Common myeloid progenitor, CD34-positive (primary cell): ENCODE measurements at places on chromosomes 2 and 18.

- DNase-seq: no peak
These were observed 49.7 kb upstream of the NFATC1 start for GRCh38 chr18:79345981-79346380.

DNA sequence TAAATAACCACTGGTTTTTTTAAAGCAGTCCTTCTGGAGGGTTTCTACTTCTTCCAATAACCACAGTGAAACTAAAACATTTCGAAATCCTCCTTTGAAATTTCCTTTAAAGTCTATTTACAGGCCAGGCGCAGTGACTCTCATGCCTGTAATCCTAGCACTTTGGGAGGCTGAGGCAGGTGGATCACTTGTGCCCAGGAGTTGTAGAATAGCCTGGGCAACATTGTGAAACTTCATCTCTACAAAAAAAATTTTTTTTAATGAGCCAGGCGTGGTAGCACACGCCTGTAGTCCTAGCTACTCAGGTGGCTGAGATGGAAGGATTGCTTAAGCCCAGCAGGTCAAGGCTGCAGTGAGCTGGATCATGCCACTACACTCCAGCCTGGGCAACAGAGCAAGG is 15.2 kb downstream of the KIDINS220 start:
- no peak for DNase-seq

- DNase-seq: no peak
These were observed 446.4 kb downstream of the THSD7B start for GRCh38 chr2:137211761-137212160.

- peak; percentile 7 for DNase-seq
These were observed at the start of gene UCN for GRCh38 chr2:27308359-27308881. Gene UCN, minus strand, starts transcription at chr2:27308445. Its CDS starts 550 bp downstream, at chr2:27307895.

DNA sequence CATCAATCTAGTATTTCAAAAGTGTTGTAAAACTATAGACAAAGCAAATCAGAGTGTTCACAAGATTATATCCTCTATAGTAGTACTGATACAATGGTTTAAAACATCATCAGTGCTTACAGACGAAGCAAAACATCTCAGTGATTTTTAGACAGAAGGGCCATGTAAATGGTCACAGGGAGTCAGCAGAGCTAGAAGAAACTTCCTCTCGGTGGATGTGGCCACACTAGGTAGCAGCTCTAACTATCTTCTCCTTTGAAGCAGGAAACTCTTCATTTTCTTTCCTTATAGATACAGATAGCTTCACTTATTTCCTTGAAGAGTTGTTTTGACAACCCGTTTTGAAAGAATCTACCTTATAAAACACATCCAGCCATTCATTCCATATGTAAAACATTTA is 80.4 kb upstream of the CD226 start:
- no peak for DNase-seq

GRCh38 chr2:44371445-44371844 is 9.7 kb downstream of the CAMKMT start:
- DNase-seq: no peak

DNA sequence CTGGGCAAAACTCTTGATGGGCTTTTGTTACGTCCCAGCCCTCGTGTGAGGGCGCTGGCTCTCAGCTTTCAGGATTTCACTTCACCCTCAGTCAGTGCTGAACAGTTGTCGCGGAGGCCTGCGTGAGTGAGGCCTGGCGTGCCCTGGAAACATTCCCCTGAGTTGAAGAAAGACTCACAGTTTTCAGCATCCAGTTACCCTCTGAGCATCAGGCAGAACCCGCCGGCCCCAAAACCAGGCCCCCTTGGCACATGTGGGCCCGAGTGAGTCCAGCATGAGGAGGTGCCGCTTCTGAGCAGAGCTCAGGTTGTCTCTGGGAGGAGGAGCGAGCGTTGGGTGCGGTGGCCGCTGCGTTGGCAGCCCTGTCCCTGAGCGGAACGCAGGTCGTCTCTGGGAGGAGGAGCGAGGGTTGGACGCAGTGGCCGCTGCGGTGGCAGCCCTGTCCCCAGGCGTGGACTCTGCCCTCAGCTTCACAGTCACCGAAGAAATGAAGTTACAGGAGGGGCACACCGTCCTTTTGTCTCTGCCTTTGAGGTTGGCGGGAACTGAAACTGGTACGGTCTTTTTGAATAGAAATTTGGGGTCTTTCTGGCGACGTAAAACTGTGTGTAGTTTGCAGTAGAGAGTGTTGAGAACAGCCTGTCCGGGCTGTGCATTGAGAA is at the start of gene NEU4:
Gene NEU4 (plus strand): TSS at position 473 of the 662 bp plus-strand sequence. CDS start 5,292 bp downstream, outside the sequence.
- DNase-seq: no peak

DNA sequence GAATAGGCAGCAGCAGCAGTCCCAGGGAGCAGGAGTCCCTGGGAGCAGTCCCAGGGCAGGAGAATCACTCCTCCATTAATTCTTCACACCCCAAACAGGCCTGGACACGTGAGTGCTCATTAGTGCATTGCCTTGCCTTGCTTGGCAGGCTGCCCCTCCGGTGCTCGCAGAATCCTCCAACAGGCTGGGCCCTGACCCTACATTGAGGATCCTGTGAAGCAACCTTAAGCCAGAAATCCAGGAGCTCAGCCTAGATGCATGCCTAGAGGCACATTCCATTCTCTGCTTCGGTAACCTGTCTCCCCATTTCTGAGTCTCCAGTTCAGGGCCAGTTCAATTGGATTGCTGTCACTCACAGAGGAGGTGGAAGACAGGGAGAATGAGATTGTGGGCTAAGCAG is 97.4 kb upstream of the LRATD1 start:
- no peak for DNase-seq

- peak; percentile 93 for DNase-seq
These were observed 48.6 kb downstream of the DDX1 start for GRCh38 chr2:15640261-15640711.

DNA sequence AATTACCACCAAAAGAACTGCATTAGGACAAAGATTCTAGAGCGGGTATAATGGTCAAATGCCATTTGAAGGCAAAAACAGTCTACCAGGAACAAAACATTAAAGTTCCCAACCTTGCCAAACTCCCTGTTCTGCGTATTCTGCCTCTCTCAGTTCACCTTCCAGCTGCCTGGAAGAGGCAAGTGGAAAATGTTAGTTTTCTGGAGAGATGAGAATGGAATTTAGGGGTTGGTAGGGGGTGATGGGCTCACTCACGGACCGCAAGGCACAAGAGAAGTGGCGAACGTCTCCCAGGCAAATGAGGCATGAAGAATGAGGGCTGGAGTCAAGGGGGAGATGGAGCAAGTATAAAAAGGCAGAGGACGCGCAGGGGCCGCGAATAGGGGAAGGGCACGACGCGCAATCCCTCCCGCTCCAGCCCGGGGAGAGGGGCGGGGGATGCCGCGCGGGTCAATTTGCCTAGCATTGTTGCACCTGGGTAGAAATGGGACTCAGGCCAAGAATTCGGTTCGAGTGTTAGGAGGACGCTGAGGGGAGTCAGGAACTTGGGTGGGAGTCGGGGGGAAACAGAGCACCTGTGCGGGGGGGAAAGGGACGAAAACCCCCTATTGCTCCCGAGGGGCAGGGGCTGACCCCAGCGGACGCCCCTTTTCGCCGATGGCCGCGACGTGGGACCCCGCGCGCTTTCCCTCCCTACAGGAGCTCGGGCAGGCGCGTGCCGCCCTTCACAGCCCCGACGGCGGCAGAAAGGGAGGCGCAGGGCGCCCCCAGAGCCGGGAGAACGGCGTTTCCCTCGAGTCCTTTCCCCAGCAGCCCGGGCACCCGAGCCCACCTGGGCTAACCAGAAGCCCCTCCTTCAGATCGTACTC is 573 bp downstream of the PAIP2B start:
- DNase-seq: peak; percentile 57

DNA sequence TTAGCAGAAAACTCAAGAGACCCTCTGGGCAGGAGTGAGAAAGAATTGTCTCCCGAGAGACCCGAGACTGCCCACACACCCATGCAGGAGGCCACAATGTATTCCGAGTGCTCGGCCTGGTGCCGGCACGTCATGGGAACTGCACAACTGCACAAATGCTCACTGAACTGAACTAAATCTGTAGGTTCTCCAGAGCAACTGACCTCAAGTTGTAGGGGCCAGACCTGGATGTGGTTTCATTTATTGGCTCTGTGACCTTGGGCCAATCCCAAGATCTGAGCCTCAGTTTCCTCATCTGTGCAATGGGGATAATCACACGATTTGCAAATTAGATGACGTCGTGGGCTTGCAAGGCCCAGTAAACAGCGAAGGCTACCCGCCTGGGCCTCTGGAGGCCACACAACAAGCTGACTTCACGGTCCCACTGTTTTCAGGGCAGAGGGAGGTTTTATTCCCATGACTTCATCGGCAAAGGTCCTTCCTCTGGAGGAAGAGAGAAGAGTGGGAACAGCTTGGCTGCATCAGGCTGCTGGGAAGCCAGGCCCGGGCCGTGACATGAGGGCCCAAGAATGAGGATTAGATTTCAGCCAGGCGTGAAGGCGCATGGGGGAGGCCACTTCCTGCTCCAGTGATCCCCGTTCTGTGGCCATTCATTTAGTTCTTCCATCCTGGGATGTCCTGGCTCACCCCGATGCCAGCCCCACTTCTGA is 3.6 kb upstream of the ERFE start:
- DNase-seq: no peak

DNA sequence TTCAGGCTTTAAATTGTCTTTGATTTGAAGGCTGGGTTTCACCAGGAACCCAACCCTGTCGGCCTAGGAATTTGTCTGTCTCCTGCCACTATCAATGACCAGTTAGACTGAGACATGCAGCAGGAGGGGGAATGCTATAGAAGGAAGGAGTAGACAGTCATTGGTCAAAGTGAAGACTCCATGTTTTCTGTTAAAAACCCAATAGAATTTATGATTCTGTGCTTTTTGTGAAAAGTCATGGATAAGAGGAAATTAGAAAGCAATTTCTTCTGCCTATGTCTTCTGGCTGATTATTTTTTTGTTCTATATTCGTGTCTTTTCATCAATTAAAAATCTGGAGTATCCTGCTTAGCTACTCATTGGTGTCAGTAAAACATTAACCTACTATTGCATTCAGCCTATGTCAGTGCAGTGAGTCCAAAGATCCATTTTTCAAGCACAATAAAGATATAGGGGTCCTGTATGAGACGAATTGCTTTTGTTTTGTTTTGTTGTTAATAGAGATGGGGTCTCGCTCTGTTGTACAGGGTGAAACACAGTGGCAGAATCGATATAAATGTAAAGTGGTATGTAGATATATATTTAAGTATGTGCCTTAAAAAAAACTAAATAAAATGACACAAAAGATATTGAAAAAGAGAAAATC is 7.9 kb upstream of the KYNU start:
- DNase-seq: no peak

DNA sequence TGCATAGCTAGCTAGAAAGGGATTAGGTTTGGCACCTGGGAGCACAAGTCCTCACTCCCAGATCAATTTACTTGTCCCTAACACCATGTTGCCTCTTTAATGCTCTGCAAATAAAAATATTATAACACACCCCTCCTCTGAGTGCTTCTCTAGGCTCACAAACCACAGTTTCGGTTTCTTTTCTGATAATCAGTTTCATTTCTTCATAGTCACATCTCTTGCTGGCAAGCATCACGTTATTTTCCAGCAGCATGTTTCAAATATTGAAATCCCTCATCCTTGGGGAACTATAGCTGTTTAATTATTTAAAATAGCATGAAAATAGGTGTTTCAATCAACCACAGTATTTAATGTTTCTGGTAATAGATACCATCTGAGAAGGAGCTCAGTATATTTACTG is 13.9 kb upstream of the SMCHD1 start:
- DNase-seq: peak; percentile 36

DNA sequence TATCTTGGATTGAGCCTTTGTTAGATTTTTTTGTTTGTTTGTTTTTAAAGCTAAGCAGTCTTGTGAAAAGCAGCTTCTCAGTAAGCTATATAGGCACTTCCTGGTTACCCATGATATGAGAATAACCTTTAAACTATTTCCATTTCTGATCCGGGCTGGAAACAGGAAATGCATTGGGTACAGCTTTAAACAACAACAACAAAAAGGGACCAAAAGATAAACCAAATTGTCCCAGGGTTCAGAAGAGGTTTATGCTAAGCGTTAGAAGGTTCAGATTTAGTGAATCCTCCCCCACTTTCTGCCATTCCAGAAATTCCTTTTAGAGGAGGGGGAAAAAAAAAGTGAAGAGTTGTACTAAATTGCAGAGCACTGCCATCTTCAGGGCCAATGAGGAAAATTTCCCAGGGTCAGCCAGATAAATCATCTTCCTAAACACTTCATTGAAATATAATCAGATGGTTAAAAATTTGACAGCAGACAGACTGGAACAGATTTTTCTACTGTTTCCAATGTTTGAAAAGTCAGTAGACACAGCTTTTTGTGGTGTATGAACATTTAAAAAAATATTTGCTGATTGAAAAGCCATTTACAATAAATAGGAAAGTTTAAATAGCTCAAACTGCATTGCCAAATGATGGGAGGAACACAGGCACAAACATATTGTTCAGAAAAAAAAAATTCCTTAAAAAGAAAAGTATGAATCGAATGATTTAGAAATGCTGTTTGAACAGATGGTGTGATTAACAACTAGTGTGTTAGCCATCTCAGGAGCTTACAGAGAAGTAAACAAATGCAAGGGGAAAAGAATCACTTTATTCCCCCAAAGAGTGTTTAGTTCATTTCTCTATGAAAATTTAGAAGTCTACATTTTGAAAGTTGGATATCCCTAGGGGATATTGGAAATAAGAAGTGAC is 189.9 kb upstream of the TANK start:
- peak; percentile 57 for DNase-seq

DNA sequence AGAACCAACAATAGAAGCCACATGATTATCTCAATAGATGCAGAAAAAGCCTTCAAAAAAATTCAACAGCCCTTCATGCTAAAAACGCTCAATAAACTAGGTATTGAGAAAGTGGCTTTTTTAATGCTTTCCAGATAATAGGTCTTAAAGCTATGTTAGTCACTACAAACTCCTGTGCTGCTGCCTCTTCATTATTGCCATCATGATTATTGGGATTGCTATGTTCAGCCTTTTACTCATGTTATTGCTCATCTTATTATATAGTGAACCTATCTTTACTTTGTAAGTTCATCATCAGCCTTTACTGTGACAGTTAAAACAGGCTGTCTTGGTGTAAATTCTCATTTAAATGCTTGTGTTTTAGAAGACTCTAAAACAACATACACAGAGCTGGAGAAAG is 1557.2 kb upstream of the ZEB2 start:
- no peak for DNase-seq

DNA sequence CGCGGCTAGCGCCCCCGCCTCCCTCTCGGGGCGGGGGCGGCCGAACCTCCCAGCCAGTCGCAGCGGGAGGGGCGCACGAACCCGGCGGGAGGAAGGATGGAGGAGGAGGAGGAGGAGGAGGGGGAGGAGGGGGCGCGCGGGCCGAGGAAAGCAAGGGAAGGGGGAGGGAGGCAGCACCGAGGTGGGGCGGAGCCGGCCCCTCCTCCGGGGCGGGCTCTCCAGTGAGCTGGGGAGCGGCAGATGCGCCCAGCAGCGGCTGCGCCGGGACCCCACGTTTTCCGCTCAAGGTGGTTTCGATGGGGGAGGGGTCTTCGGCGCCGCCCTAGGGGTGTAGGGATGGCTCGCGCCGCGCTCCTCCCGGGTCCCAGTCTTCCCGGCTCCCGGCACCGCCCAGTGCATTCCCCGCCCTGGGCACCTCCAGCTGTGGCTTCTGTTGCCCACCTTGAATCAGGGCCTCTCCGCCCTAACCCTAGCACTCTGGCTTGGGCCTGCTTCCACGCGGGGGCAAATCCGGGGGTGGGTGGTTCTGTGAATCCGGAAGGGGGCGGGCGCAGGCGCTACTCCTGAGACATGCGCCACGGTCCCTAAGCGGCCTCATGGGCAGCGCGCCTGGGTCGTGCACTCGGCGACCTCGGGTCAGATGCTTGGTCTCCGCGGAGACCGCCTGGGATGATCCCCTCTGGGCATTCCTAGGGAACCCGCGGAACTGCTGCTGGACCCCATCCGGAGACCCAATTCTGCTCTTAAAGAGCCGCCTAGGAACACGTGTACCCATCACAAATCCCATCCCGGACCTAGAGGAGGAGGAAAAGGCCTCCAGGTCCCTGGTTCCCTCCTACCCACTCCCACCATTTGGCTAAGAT is at the start of gene FBXO41:
Gene FBXO41 (minus strand): TSS at position 183 of the 863 bp plus-strand sequence. CDS start 14,848 bp downstream, outside the sequence.
- peak; percentile 46 for DNase-seq
